ENCODE measurements at places on chromosomes 1 and 21. TPM values are rescaled to one million over a fixed set of nuclear protein-coding genes. Genes with fewer than 3 reads are reported as not detected.

DNA sequence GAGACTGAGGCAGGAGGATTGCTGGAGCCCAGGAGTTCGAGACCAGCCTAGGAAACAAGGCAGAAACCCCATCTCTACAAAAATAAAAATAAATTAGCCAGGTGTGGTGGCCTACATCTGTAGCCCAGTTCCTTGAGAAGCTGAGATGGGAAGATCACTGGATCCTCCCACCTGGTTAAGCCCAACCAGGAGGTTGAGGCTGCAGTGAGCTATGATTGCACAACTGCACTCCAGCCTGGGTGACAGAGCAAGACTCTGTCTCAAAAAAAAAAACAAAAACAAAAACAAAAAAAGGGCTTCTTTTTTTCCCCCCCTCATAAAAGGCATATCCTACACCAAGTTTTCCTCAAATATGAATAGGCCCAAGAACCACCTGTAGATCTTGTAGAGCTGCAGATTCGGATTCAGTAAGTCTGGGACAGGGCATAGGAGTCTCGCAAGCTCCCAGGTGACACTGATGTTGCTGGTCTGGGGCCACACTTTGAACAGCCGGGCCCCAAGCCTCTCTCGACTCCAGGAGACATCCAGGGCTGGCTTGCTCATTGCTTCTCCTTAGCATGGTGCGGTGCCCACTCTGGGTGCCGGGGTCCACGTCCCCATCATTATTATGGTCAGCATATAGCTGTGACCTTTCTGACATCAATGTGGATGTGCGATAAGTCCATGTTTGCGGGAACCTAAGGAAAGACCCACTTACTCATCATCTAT is 22.1 kb upstream of the UMODL1 start:
- DNase-seq, result no peak

DNA sequence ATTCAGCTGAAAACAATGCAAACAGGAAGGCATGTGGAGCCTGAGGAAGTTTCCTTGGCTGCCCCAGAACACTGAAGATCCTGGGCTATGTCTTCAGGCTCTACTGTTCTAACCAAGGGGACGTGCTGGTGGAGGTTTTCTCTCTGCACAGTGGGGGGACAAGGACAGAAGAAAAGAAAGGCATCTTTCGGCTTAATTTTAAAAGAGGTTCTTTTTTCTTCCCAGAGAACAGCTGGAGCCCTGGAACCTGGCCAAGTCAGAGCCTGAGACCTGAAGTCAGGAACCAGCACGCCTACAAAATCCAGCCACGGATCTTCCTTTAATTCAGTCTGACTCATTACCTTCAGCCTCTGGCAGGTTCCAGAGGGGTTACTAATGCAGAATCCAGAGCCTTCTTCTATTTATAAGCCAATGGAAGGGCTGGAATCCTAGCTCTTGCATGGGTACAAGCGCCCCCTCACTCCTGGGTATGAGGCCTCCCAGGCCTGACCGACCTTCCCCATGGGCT is 19.8 kb downstream of the CTNNBIP1 start:
- peak; percentile 96 for DNase-seq

DNA sequence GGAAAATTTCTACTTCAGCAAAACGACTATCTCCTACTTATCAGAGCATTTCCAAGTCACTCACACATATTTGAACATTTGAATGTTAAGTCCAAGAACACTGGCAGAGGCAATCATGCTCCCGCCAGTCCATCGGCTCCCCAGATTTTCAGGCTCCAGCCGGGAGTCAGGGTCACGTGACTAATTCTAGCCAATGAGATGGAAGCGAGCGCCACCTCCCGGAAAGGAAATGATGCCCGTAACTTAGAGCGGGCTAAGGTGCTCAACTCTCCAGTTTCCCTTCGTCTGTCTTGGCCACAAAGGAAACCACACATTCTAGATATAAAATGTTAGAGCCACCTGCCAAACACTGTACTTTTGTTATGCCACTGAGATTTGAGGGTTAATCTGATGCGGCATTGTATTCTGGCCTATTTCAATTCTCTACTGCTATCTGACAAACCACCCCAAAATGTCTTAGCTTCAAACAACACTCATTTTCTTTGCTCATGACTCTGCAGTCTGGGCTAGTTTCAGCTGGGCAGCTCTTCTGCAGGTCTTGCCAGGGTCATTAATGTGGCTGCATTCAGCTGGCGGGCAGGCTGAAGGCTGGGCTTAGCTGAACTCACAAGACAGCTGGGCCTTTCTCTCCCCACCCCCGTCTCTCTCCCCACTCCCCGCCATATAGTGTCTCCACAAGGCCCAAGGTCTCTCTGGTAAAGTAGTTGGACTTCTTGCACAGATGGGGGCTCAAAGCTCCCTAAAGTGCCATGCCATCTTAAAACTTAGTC is 16.5 kb upstream of the LHX4 start:
- DNase-seq, result peak; percentile 50

The KRTAP13-2 gene
- total RNA-seq, result not detected

DNA sequence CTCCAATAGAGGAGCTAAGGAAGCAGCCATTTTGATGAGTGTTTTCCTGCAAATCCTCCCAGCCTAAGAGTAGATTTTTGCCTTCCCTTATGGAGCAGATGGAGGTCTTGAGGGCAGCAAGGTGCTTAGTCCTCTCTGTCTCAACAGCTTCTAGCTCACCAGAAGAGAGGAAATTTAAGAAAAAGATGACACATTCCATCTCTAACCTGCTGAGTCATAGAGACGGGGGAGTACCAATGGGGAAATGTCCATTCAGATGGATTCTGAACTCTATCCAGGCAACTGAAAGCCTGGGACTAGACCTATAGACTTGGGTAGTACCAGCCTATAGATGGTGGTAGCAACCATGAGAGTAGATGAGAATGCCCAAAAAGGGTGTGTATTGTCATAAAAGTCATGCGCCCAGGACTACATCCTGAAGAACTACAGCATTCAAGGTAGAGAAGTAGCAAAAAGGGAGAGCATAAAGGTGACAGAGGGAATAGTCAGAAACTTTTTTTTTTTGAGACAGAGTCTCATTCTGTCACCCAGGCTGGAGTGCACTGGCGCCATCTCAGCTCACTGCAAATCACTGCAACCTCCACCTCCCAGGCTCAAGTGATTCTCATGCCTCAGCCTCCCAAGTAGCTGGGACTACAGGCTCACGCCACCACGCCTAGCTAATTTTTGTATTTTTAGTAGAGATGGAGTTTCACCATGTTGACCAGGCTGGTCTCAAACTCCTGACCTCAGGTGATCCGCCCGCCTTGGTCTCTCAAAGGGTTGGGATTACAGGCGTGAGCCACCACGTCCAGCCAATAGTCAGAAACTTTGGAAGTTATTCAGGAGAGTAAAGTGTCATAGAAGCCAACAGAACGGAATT is 10.7 kb upstream of the ELOA start:
- DNase-seq, result peak; percentile 37

The ACTL8 gene
- total RNA-seq, result not detected

All from LHCN-M2 (cell line).